HCT116 (cell line): ENCODE measurements at places on chromosomes 2 and 18.

- DNase-seq = no peak
Observed at GRCh38 chr2:203018181-203018580, 3.5 kb downstream of the NBEAL1 start.

DNA sequence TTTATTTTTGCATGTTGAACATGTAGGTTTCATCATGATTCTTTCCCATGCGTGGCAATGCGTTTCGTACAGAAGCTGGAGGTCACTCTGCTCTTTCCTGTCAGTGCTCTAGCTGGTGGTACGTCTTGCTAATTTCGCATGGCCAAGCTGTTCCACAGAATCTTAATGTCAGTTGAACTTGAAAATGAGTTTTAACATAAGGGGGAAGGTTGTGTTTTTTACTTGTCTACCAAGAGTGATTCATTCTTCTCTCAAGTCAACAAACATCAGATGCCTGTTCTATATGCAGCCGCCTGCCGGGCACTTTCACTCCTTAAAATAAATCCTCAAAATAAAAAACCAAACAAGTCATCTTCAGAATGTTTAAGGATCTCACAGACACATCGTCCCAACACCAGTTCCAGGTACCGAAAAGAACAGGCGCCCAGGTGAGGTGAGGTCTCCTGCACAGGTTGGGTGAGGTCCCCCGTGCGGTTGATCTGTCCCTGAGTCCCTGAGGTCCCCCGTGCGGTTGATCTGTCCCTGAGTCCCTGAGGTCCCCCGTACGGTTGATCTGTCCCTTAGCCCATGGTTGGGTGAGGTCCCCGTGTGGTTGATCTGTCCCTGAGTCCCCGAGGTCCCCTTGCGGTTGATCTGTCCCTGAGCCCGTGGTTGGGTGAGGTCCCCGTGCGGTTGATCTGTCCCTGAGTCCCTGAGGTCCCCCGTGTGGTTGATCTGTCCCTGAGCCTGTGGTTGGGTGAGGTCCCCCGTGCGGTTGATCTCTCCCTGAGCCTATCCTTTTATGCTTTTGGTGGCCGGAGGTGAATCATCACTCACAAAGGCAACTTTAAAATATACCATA lies 57.0 kb upstream of the KCNG2 start:
- no peak for DNase-seq

- DNase-seq = no peak
Observed at GRCh38 chr2:30149513-30149912, 2.7 kb downstream of the YPEL5 start.

- no peak for DNase-seq
Observed at GRCh38 chr2:239731998-239732665, 293.0 kb downstream of the NDUFA10 start.

- DNase-seq = no peak
Observed at GRCh38 chr2:66495788-66496640, 61.1 kb downstream of the MEIS1 start.

- no peak for DNase-seq
Observed at GRCh38 chr2:168726375-168726774, 76.1 kb upstream of the NOSTRIN start.

DNA sequence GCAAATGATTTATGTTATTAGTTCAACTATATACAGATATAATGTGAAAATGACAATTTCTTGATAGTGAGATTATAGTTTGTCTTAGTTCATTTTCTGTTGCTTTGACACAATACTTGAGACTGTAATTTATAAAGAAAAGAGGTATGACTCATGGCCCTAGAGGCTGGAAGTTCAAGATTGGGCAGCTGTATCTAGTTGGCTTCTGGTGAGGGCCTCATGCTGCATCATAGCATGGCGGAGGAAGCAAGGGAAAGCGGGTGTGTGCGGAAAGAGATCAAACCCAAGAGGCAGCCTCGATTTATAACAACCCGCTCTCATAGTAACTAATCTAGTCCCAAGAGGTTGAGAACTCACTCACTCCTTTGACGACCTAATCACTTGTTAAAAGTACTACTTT lies 11.4 kb downstream of the PLEKHA3 start:
- DNase-seq = no peak

- no peak for DNase-seq
Observed at GRCh38 chr2:212193056-212193455, 345.5 kb downstream of the ERBB4 start.

GRCh38 chr2:145623136-145623535 lies 1103.2 kb upstream of the ZEB2 start:
- no peak for DNase-seq

- no peak for DNase-seq
Observed at GRCh38 chr2:46847185-46847710, 68.4 kb downstream of the MCFD2 start.

DNA sequence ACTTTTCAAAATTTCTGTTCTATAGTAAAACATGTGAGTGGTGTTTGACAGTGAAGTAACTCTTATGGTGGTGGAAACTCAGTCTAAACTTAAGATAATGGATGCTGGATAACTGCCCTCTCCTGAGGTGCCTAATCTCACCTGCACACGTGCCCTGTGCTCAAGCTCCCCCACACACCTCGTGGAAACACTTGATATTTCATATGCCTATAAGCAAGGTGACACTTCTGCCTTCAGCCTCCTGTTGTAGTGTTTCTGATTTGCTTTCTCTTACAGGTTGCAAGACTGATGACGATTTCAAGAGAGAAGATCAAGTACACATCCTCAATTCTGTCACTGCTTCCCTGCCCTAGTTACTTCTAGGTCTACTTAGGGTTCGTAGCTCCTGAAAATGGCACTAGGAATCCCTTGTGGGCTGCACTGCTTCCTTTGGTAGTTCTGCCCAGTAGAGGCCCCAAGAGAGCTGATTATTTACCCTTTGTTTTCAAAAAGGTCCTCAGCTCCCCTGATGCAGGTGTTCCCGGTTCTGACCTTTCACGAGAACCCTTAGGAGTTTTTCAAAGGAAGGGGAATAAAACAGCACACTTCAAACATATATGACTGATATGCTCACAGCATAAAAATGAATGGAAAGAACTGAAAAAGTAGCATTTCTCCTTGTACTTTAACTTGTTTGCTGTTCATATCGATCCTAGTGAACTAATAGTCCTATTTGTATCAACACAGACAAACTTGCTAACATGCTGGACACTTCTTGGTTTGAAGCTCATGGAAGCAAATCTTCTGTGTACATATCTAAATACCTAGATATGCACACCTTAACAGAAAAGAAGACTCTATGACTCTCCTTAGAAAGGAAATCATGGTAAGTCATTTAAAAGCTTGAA lies 6.7 kb downstream of the CAVIN2 start:
- no peak for DNase-seq

DNA sequence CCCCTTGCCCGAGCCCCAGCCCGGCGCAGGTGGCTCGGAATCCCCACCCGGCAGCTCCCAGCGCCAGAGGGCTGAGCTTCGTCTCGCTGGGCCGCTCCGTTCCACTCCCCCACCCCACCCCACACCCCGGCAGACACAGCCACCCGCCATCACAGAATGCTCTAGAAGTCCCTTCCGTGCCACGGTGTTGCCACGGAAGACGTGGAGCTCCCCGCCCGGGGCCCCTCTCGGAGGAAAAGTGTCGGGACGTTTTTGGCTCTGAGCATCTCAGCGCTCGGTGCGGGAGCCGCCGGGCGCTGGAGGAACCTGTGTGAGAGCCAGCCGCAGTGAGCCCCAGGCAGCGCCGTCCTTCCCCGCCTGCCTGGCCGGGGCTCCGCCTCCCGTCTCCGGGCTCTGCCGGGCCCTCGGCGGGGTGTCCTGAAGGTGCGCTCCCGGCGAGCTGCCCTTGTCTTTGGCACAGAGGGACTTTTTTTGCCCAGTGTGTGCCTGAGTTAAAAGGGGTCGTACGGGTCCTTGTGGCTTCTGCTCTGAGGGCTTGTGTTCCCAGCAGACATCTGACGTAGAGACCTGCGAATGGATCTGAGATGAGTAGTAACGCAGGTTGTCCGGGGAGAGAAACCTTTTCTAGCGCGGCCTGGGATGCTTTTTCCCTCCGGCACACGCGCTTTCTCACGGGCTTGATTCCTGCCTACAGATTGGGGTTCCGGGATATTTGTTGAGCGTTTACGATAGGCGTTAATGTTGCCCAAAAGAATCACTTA lies 1.8 kb downstream of the ZCCHC2 start:
- no peak for DNase-seq

DNA sequence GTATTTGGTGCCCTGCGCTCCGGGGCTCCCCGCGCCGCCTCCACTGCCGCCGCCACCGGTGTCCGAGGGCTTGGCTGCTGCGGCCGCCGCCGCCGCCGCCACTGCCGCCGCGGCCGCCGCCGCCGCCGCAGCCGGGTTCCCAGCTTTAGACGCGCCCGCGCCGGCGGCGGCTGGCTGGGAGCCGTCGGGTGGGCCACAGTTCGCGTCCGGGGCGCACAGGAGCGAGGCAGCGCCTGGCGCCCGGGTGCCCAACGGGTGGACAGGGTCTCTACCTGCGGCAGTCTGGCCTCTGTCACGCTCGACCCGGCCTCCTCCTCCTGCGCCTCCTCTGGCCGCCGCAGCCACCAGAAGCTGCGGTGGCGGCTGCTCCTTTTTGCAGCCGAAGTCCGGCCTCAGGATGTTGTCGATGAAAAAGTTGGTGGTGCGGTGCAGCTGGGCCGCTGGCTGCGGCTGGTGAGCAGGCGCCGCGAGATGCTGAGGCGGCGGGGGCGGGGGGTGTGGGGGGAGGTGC lies 951 bp downstream of the EN1 start:
- no peak for DNase-seq

- DNase-seq = no peak
Observed at GRCh38 chr2:175950512-175950911, 51.6 kb downstream of the LNPK start.

DNA sequence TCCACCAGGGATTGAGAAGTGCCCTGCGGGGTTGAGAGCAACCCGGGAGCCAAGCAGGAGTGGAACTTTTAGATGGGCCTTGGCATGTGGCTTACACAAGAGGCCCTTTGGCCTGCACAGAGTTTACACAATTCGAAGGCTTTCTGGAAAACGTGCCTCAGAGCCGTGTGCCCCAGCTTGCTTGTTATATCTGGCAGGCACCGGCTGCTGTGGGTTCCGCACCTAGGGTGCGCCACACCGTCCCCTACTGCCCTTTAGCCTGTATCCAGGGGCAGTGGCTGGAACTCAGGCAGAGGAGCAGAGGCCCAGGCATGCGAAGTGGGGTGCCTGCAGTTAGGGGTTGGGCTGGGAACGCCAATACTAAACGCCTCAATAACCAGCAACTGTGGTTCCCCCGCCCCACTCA lies 32.9 kb upstream of the EDAR start:
- DNase-seq = no peak

DNA sequence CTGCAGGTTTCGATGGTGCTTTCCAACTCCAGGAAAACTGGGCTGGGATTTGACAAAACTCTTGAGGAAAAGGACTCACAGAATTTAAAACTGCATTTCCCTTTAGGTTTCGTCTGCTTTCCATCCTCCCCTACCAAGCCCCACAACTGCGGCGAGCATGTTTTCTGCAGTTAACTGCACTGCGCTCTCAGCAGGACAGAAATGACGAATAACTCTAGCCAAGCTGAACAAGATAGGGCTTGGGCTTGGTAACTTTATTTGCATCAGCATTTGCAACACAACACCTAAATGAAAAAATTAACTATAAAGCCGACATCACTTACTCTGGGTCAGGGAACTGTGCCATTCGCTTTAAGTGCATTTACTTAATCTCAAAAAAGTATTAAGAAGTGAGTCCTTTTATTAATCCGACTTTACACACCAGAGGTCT lies 669 bp upstream of the PIKFYVE start:
- DNase-seq = no peak

DNA sequence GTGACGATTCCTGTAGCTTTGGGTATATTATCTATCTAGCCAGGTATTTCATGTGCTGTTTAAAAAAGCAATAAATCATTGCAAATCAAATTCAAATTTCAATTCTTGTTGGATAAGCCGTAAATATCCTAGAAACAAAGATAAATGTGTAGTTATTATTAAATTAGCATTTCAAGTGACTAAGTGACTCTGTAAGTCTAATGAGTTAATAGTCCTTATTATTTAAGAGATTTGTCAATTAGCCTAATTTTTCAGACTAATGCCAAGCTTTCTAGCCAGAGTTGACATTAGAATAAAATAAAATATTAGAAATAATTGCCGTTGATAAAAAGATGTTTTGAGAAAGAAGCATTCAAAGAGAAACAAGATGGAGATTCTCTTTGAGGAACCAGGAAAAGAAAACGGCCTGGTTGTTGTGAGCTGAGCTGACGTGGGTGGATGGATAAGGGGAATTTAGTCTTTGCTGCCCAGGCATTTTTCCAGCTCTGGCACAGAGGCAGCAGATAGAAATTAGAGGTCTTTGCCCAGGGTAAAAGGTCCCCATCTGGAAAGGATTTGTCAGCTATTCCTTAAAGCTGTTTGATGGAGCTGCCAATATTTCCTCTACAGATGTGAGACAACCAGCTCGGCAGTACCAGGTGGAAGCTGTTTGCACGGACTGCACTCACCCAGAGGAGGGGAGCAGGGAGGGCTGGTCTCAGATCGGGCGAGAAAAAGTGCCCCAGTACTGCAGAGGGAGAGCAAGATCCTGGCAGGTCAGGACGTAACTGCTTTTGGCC lies 117.3 kb upstream of the SEC11C start:
- no peak for DNase-seq
